Small intestine (tissue), 16 donors: ENCODE measurements at places on chromosomes 4 and X. TPM values are rescaled to one million over a fixed set of nuclear protein-coding genes. Genes with fewer than 3 reads are reported as not detected.

DNA sequence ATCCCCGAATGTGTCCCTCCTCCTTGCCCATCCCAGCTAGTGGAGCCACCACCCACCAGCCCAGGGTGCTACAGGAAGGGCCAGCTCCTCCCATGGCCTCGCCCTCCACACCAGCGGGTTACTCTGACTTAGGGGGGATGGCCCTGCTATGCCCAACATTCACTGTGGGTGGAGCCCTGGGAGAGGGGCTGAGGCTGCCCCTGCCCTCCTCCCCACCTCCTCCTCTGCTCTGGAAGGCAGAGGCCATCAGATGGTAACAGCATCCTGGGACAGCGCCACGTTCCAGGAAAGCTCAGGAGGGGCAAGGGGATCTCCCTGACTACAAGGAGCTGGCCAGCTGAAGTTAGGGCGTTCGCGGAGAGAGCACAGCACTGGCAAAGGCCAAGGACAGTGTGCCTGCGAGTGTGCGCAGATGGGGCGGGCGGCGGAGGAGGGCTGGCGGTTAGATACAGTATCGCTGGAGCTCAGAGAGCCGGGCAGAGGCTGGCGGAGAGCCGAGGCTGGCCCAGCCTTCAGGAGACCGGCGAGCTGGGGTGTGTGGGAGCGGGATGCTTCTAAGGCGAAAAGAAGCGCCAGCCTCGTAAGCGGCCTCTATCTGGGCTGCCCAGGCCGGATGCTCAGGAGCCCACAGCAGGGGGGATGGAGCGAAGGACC lies 1.5 kb downstream of the JAKMIP1 start:
- H3K27ac ChIP-seq = no peak overlapping the region
- no peaks in the 10 kb centered on the region for H3K36me3 ChIP-seq
- H3K27me3 ChIP-seq = peaks cover 36% of the 10 kb centered on the region
- no peak overlapping the region for H3K4me3 ChIP-seq

DNA sequence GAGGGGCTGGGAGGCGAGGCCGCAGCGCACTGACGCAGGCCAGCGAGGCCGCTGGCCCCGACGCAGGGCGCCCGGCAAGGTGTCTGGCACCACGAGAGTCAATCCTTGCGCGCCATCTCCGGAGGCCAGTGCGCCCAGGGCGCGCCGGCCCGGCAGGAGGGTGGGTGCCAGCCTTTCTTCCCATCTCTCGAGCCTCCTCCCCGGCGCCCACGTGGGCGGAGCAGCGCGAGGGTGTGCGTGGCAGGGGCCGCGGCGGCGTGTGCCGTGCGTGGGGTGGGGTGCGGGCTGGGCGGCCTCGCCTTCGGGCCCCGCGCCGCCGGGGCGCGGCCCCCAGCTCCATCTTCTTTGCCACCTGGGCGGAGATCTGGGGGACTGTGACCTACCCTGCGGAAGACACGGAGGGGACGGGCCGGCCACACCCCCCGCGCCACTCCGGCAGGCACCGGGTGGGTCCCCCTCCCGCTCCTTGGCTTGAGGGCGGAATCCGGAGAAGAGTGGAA lies 877 bp downstream of the JAKMIP1 start:
- H3K4me3 ChIP-seq = peak overlapping the region; percentile 58
- peak; percentile 24 for DNase-seq
- H3K36me3 ChIP-seq = no peaks in the 10 kb centered on the region
- no peak overlapping the region for H3K27ac ChIP-seq

- H3K27ac ChIP-seq = no peak overlapping the region
- H3K4me3 ChIP-seq = no peak overlapping the region
- H3K36me3 ChIP-seq = no peaks in the 10 kb centered on the region
- no peak for DNase-seq
- no peaks in the 10 kb centered on the region for H3K27me3 ChIP-seq
Measured at GRCh38 chrX:149036086-149036485, 469.0 kb downstream of the IDS start.

DNA sequence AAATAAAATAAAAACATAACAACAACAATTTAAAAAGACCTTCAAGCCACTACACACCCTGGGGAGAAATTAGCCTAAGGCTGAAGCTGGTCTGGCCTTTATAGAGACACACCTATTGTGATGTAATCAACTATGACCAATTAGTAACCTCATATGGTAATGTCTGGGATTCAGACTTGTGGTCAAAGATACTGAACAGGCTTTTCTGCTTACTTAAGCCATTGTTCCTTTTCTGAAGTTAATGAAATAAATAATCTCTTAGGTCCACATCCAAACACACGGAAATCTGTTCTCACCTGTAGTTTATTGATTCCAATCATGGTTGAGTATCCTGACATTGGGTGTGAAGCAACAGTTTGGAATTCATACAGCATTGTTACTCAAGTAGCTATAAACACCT lies 152.5 kb downstream of the PLS3 start:
- H3K27me3 ChIP-seq = no peaks in the 10 kb centered on the region
- no peaks in the 10 kb centered on the region for H3K4me1 ChIP-seq
- H3K27ac ChIP-seq = no peak overlapping the region
- no peak for DNase-seq

DNA sequence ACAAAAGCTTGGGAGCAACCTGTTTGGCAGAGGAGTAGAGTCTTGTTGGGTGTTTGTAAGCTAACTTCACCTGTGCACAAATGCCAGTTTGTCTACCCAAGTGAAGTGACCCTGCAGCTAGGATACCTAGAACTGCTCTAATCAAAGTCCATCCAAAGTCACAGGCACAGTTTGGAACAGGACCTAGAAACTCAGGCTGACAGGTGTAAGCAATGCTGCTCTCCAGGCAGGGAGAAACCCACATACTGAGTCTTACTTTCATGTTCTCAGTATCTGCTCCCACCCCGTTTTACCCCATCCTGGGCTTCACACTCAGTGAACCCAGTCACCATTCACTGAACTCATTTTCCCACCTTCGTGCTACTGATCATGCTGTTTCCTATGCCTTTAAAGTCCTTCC lies 40.3 kb downstream of the MAML3 start:
- no peak overlapping the region for H3K27ac ChIP-seq
- DNase-seq = no peak
- no peak overlapping the region for H3K4me3 ChIP-seq
- H3K4me1 ChIP-seq = no peaks in the 10 kb centered on the region
- H3K36me3 ChIP-seq = no peaks in the 10 kb centered on the region

DNA sequence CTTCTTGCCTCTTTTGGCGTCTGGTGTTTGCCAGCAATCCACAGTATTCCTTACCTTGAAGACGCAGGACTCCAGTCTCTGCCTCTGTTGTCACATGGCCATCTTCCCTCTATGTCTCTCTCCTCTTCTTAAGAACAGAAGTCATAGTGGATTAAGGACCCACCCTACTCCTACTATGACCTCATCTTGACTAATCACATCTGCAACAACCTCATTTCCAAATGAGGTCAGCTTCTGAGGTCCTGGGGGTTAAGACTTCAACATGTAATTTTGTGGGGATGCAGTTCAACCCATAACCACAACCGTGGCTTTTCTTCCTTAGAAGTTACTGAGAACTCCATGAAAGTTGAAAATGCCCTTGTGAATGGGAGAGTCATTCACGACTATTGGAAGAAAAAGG lies 23.3 kb downstream of the TLR8 start:
- H3K4me3 ChIP-seq = no peak overlapping the region
- no peaks in the 10 kb centered on the region for H3K36me3 ChIP-seq

DNA sequence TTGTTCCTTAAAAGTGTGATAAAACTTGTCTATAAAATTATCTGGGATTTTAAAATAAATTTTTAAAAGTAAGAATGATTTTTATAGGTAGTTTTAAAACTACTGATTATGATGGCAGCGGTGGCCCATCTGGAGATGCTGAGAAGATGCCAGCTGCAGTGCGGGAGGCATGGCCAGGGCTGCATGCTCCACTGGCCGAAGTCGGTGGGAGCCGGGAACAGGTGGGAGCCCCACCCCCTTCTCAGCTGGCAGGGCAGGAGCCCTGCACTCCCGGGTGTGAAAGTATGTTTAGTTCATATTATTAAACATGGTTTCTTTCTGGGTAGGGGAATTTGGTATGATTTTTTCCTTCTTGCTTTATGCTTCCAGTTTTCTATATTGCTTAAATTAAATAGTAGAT lies 63.8 kb downstream of the CORIN start:
- H3K27ac ChIP-seq = no peak overlapping the region
- H3K27me3 ChIP-seq = no peaks in the 10 kb centered on the region
- DNase-seq = no peak
- H3K36me3 ChIP-seq = no peaks in the 10 kb centered on the region

GRCh38 chrX:115260330-115260729 lies 26.4 kb upstream of the LRCH2 start:
- DNase-seq = no peak
- H3K27ac ChIP-seq = no peak overlapping the region
- no peak overlapping the region for H3K4me3 ChIP-seq
- H3K27me3 ChIP-seq = no peaks in the 10 kb centered on the region
- H3K4me1 ChIP-seq = no peaks in the 10 kb centered on the region

- no peaks in the 10 kb centered on the region for H3K27me3 ChIP-seq
- H3K36me3 ChIP-seq = no peaks in the 10 kb centered on the region
- no peak for DNase-seq
Measured at GRCh38 chrX:17525762-17526555, 151.0 kb downstream of the NHS start.

DNA sequence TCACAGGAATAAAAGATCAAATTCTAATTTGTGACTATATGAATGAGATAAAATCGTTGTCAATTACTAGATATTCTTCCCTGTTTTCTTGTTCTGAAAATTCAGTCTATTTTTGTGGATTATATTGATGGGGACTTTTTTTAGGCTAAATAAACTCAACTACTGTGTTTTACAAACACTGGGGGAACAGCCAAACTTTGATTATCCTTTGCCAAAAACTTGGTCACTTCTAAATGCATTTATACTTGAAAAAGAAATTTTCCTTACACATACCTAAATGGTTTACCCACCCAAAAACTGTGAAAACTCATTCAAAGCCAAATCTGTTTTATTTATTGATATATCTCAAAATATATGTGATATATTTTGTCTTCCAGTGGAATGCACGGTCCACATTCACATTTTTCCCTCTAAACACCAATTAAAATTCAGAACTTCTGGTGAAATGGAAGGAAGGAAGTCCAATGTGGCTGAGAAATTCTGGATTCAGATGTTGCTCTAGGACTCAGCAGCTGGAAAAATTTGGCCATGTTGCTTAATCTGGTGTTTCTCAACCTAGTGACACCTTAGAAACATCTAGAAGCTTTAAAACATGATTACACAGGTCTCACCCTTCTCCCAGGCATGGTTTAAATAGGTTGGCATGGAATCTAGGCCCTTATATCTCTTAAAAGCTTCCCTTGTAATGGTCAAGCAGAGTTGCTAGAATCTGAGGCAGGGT lies 28.6 kb upstream of the ARHGAP24 start:
- H3K36me3 ChIP-seq = no peaks in the 10 kb centered on the region
- no peak overlapping the region for H3K4me3 ChIP-seq
- H3K27ac ChIP-seq = no peak overlapping the region
- H3K4me1 ChIP-seq = no peaks in the 10 kb centered on the region
- no peak for DNase-seq
- H3K27me3 ChIP-seq = no peaks in the 10 kb centered on the region

DNA sequence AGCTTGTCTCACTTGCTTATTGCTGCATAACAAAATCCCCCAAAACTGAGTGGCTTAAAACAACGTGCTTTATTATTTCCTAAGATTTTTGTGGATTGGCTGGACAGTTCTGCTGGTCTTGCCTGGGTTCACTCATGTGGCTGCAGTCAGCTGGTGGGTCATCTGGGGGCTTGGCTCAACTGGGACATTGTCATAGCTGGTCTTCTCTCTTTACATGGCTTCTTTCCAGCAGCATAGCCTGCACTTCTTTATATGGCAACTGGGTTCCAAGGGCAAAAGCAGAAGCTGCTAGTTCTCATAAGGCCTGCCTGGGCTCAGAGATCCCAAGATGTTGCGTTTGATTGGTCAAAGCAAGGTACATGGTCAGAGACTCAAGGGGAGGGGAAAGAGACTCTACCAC lies 33.7 kb upstream of the STAG2 start:
- DNase-seq = no peak
- no peaks in the 10 kb centered on the region for H3K27me3 ChIP-seq
- H3K4me1 ChIP-seq = no peaks in the 10 kb centered on the region
- no peaks in the 10 kb centered on the region for H3K36me3 ChIP-seq

GRCh38 chrX:44227991-44228390 lies 115.5 kb downstream of the EFHC2 start:
- H3K27me3 ChIP-seq = no peaks in the 10 kb centered on the region
- no peak overlapping the region for H3K27ac ChIP-seq
- H3K4me1 ChIP-seq = no peaks in the 10 kb centered on the region
- no peaks in the 10 kb centered on the region for H3K36me3 ChIP-seq
- no peak overlapping the region for H3K4me3 ChIP-seq
- no peak for DNase-seq

- no peaks in the 10 kb centered on the region for H3K27me3 ChIP-seq
- H3K36me3 ChIP-seq = no peaks in the 10 kb centered on the region
- peak overlapping the region; percentile 51 for H3K27ac ChIP-seq
- H3K4me3 ChIP-seq = no peak overlapping the region
- DNase-seq = peak; percentile 68
Measured at GRCh38 chr4:37601531-37601930, 84.6 kb downstream of the RELL1 start.

DNA sequence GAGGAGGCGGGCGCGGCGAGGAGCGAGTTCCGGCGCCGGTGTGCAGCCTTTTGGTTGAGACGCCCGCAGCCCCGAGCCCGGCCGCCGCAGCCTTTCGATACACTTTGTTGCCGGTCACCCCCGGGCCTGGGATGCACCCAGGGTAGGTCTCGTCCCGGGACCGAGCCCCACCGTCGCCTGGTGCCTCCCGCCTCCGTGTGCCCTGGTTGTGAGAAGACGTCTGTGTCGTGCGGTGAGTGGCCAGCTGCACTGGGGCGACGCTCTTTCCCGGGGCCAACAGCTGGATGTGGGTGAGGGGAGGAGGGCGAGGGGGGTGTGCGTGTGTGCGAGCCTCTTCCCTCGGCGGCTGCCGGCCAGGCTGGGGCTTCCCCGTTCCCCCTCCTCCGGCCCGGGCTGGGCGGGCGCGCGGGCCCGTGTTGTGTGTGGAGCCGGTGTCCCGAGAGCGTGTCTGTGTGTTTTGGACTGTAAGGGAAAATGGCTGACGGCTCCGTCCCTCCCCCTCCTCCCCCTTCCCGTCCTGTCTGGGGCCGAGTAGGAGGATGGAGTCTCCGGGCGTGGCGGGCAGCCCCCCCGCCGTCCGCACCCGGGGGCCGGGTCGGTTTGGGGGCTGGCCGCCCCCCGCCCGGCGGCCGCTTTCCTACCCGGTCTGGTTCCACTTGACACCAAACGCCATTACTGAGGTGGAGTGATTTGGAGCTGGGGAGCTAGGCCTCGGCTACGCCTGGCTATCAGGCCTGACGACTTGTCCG lies 807 bp downstream of the USP9X start:
- H3K27ac ChIP-seq = peak overlapping the region; percentile 100
- peak; percentile 74 for DNase-seq
- H3K4me3 ChIP-seq = peak overlapping the region; percentile 74
- H3K27me3 ChIP-seq = no peaks in the 10 kb centered on the region
- no peaks in the 10 kb centered on the region for H3K36me3 ChIP-seq
- H3K4me1 ChIP-seq = peaks cover 2% of the 10 kb centered on the region

Gene IL1RAPL1
- not detected for polyA plus RNA-seq

Gene PPP1R2C
- polyA plus RNA-seq = not detected

Gene TACR3
- polyA plus RNA-seq = not detected

Gene MAGEA3
- polyA plus RNA-seq = not detected

Gene IL2RG
- polyA plus RNA-seq = 21.0 TPM
